Eye (tissue), 1 donor: ENCODE measurements at places on chromosomes 1 and 21.

DNA sequence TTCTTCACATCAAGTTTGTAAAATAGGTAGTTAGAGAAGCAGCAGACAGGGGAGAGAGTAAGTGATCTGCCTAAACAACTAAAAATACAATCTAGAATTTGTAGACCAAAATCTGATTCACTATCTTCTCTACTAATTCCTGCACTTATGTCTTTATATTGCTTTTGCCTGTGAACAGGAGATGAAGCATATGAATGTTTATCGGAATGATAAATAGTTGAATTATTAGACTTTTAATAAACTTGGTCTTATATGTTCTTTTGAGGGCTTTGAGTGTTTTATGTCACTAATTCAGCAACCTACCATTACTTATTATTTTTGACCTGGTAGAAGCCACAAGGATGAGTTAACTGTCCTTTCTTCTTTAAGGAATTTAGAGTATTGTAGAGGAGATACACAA, 2.3 kb downstream of the DESI2 start:
- DNase-seq = no peak

GRCh38 chr1:206420471-206420870, 49.8 kb upstream of the IKBKE start:
- DNase-seq = no peak

DNA sequence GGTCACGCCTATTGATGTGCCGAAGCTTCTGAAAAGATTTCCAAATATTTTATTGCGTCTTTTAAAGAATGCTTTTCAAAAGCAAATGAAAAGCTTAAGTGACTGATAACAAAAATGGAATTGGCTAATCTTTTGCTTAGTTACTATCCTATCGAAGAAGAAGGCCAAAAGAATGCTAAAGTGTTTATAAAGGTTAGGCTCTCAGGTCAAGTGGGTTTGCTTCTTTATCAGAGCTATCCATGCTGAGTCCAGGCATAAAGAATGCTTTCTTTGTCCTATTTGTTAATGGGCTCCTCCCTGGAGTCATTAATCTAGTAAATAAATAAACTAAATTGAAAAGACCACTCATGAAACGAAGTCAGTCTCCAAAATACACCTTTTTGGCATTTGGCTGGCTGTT, 133.4 kb upstream of the LYPLAL1 start:
- DNase-seq = no peak

DNA sequence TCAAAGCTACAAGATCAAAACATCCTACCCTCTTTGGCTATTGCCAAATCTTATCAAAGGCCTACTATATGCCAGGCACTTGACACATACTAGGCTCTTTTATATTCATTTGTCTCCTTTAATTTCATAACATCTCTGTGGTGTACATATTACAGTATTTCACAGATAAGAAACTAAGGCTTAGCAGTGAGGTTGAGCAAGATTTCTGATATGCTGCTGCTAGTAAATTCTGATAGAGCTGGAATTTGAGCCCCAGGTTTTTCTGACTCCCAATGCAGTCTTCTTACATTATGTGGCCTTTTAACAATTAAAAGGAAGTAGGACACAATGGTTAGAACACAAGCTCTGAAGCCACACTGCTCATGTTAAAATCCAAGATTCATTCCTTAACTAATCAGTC, 16.8 kb downstream of the CCDC185 start:
- DNase-seq = no peak

- DNase-seq = peak; percentile 31
These were observed 58.0 kb downstream of the PUM1 start for GRCh38 chr1:31007462-31007991.

DNA sequence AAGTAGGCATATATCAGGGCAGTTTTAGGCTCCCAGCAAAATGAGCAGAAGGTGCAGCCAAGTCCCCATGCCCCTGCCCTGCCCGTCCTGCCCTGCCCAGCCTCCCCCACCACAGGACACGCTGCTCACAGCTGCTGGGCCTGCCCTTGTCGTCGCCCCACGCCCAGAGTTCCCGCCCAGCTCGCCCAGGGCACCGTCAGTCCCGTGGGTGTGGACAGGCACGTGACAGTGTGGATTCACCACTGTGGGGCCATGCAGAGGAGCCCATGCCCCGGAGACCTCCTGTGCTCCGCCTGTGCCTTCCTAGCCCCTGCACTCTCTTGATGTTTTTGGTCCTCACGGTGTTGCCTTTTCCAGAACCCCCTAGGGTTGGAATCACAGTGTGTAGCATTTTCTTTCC, 7.0 kb downstream of the FAAP20 start:
- DNase-seq = no peak
